A549 (cell line): ENCODE measurements at places on chromosomes 2 and 18. TPM values are rescaled to one million over a fixed set of nuclear protein-coding genes. Genes with fewer than 3 reads are reported as not detected.

Gene ROCK1
- 19.4 to 20.5 TPM (median 19.6 TPM) in 3 replicates for polyA plus RNA-seq

Gene CD8A
- polyA plus RNA-seq = 0.10 to 0.25 TPM (median 0.22 TPM) in 3 replicates

Gene TNFRSF11A
- 1.9 to 2.1 TPM (median 2.0 TPM) in 3 replicates for polyA plus RNA-seq

Gene TEX44
- not detected in 3 replicates for polyA plus RNA-seq

Gene ACP1
- polyA plus RNA-seq = 204 to 228 TPM (median 213 TPM) in 3 replicates

Gene OXER1
- not detected in 3 replicates for polyA plus RNA-seq

Gene SLC38A11
- 0.05 to 0.11 TPM (median 0.07 TPM) in 3 replicates for polyA plus RNA-seq

Gene CHRND
- polyA plus RNA-seq = not detected in 3 replicates

Gene SP100
- 22.4 to 25.5 TPM (median 23.7 TPM) in 3 replicates for polyA plus RNA-seq

Gene KCNG3
- polyA plus RNA-seq = 0.56 to 0.70 TPM (median 0.58 TPM) in 3 replicates

Gene DLGAP1
- 0.04 to 0.09 TPM (median 0.07 TPM) in 3 replicates for polyA plus RNA-seq

Gene TBR1
- 0.07 to 0.09 TPM (median 0.09 TPM) in 3 replicates for polyA plus RNA-seq
